B cell (primary cell): ENCODE measurements at places on chromosomes 11 and 22.

DNA sequence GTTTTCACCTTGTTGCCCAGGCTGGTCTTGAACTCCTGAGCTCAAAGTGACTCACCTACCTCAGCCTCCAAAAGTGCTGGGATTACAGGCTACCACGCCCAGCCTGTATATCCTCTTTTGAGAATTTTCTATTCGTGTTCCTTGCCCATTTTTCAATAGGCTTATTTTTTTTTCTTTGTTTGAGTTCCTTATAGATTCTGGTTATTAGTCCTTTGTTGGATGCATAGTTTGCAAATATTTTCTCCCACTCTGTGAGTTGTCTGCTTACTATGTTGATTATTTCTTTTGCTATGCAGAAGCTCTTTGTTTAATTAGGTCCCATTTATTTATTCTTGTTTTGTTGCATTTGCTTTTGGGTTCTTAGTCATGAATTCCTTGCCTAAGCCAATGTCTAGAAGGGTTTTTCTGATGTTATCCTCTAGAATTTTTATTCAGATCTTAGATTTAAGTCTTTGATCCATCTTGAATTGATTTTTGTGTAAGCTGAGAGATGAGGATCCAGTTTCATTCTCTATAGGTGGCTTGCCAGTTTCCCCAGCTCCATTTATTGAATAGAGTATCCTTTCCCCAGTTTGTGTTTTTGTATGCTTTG, 17.7 kb upstream of the ZBED5 start:
- DNase-seq = no peak

GRCh38 chr22:39750759-39751158, 142.8 kb downstream of the ENTHD1 start:
- no peak for DNase-seq

GRCh38 chr22:49532869-49533802, 294.5 kb downstream of the BRD1 start:
- no peak for DNase-seq

GRCh38 chr11:128214263-128214662, 373.1 kb downstream of the ETS1 start:
- no peak for DNase-seq

- DNase-seq = no peak
Measured at GRCh38 chr11:64930340-64930739, 5.4 kb downstream of the GPHA2 start.

DNA sequence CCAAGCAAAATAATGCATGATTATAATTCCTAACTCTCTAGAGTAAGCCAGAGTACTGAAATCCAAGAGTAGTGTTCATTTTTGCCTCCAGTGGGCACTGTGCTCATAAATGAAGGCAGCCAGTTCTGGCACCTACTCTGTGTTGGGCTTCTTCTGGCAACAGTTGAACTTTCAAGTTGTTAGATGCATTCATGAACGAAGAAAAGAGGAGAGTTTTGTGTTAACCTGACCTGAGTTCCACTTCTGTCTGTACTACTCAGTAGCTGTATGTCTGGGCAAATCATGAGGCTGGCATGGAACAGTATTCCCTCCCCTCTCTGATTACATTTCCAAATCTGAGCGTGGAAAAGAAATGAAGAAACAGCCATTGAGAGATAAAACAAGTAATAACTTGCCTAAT, 20.3 kb upstream of the TENM4 start:
- DNase-seq = no peak
